ENCODE measurements at places on chromosomes 7 and 10.

- H3K27ac ChIP-seq: no peak overlapping the region
- no peak for DNase-seq
- H3K4me3 ChIP-seq: no peak overlapping the region
- no peaks in the 10 kb centered on the region for H3K4me1 ChIP-seq
These were observed 57.4 kb upstream of the NEBL start for GRCh38 chr10:20954519-20954918.

DNA sequence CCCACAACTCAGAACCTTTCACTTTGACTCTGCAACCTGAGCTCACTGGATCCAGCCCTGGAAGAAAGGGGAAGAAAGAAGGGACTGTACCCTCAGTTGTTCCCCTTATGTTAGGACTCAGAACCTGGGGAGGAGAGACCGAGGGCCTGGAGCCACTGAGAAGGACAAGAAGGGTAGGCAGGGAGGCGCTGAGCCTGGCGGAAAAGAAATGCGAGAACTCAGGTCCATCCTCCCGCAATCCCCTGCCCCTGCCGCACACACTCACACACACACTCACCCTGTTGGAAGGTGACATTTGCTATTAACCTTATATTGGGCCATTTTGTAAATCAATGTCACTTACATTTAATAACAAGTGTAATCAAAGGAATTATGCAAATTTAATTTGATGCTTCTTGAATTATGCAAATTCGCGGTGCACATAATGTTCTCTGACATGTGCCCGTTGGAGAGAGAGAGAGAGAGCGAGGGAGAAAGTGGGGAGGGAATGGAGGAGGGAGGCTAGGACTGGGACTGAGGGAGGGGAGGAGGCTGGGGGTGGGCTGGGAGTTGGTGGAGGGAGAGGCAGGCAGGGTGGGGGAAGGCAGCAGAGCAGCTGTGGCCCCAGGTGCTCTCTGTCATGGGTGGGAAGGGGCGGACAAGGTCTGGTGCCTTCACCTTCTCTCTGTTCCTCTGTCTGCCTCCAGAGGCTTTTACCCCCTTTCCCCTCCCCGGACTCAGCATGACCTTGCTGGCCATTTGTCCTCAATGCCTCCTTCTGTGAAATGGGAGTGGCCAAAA is 99.6 kb upstream of the PAX2 start:
- H3K36me3 ChIP-seq: no peaks in the 10 kb centered on the region
- H3K4me1 ChIP-seq: no peaks in the 10 kb centered on the region
- no peak overlapping the region for H3K4me3 ChIP-seq
- no peak for DNase-seq
- H3K27ac ChIP-seq: no peak overlapping the region
- peaks cover 58% of the 10 kb centered on the region for H3K27me3 ChIP-seq

DNA sequence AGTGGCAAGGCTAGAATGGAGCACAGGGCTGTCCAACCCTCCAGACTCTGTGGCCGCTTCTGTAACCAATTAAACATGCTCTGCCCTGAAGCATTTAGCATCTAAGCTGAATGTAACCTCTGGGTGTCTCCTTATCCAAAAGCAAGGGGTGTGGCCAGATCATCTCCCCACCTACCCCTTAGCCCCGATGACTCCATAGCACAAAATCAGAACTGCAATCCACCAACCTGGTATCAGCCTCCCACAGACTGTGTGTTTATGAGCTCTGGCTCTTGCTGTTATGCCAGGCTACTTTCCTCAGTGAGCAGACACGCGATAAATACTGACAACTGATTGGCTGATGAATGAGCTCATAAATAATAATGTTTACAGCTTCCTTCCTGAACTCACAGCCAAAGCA is 3.2 kb downstream of the FRMD4A start:
- no peaks in the 10 kb centered on the region for H3K27me3 ChIP-seq
- no peak overlapping the region for H3K4me3 ChIP-seq
- H3K27ac ChIP-seq: no peak overlapping the region
- H3K36me3 ChIP-seq: no peaks in the 10 kb centered on the region
- DNase-seq: no peak

DNA sequence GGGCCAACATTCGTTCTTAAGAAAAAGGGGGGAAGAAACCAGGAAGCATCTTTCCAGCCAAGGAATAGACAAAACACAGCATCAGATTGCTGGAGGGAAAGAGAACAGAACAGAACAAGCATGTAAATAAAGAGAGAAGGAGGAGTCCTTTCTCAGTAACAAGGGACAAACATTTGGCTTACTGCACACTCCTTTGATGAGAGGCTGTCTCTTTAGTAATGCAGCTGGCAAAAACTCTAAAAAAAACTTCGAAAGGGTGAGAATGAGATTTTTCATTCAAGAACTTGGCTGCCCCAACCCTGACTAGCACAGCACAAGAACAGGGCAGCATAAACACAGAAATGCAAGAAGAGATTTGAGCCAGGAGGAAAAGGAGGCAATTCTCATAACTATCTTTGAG is 38.9 kb upstream of the IL6 start:
- no peak for DNase-seq
- H3K27me3 ChIP-seq: no peaks in the 10 kb centered on the region
- H3K4me3 ChIP-seq: no peak overlapping the region
- no peaks in the 10 kb centered on the region for H3K36me3 ChIP-seq
- no peaks in the 10 kb centered on the region for H3K4me1 ChIP-seq

GRCh38 chr10:93269281-93269680 is 195.6 kb downstream of the CYP26A1 start:
- H3K36me3 ChIP-seq: no peaks in the 10 kb centered on the region
- H3K27me3 ChIP-seq: no peaks in the 10 kb centered on the region
- DNase-seq: no peak
- peaks cover 22% of the 10 kb centered on the region for H3K4me1 ChIP-seq
- no peak overlapping the region for H3K27ac ChIP-seq

GRCh38 chr10:92965314-92965713 is 95.3 kb upstream of the CYP26C1 start:
- no peak overlapping the region for H3K4me3 ChIP-seq
- H3K27ac ChIP-seq: no peak overlapping the region
- no peaks in the 10 kb centered on the region for H3K36me3 ChIP-seq
- H3K27me3 ChIP-seq: no peaks in the 10 kb centered on the region
- no peaks in the 10 kb centered on the region for H3K4me1 ChIP-seq
- peak; percentile 66 for DNase-seq

DNA sequence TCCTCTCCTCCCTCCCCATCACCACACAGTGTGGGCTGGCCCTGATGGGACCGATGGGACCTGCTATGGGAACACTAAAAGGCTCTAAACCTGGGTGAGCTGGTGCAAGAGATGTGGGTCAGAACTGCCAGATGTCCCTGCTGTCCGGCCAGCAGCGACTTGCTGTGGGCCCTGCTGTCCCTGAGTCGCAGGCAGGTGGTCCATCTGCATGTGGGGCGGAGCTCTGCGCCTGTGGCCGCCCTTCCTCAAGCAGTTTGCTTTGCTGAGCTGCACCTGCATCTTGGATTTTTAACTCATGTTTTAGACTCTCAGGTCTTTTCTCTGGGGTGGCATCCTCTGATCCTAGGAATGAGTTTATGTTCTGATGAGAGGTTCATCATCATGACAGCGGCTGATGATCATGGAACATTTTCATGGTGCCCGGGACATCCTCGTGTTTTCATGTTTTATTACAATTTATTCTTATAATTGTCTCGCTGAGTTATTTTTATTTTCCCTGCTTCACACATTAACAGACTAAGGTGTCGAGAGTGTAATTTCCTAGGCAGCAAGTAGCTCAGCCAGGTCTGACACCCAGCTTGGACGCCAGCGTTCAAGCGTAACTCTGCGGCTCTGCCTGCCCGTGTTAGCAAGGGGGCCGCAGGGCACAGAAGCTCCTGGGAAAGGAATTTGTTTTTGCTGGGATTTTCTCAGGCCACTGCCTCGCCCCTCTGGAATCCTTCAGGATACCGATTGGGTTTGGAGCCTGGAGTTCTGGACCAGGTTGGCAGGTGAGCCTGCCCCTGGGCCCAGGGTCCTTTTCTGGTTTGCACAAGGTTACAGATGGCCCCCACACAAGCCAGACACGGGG is 615.2 kb upstream of the FOXK1 start:
- DNase-seq: no peak
- no peak overlapping the region for H3K27ac ChIP-seq
- H3K4me3 ChIP-seq: no peak overlapping the region
- no peaks in the 10 kb centered on the region for H3K4me1 ChIP-seq
- H3K36me3 ChIP-seq: no peaks in the 10 kb centered on the region

DNA sequence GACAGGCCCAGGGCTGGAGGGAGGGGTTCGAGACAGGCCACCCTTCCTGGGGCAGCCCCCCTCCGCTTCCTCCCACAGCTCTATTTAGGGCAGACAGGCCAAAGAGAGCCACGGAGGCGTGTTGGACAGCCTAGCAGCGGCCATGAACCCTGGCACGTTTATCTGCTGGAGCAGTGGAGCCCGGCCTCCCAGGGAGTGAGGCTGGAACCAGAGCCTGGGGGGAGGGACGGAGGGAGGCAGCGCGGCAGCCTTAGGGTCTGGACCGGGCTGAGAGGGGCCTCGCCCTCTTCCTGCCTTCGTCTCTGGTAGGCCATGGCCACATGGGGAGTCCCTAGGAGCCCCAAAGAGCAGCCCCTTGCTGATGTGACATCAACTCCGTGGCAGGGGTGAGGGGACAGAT is 17.1 kb downstream of the UNCX start:
- no peaks in the 10 kb centered on the region for H3K4me1 ChIP-seq
- H3K4me3 ChIP-seq: no peak overlapping the region
- no peak for DNase-seq
- no peak overlapping the region for H3K27ac ChIP-seq
- H3K36me3 ChIP-seq: no peaks in the 10 kb centered on the region

DNA sequence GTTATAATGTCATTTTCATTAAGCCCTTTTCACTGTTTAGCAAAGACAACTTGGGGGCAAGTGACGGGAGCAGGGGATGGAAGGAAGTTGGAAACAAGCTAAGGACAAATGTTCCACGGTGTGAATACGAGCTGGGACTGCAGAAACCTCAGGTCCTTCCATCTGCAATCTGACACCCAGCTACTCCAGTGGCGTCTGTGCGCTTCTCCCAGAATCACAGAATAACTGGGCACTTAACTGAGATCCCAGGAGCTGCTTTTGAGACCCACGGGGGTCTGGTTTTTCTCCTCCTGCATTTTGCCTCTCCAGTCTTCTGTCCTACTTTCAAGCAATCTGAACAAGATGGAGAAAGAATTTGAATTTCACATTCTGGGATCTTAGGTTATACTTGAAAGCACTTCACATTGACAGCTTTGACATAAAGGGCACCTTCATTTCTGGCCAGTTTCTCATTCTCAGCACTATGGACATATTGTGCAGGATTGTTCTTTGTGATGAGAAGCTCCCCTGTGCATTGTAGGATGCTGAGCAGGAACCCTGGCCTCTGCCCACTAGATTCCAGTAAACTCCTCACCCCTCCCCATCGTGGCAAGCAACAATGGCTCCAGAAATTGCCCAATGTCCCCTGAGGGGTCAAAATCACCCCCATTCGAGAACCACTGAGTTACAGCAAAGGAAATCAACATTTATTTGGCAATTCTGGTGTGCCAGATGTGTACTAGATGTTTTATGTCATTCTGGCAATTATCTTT is 194.1 kb downstream of the CACNB2 start:
- no peaks in the 10 kb centered on the region for H3K27me3 ChIP-seq
- no peaks in the 10 kb centered on the region for H3K4me1 ChIP-seq
- H3K36me3 ChIP-seq: no peaks in the 10 kb centered on the region
- H3K4me3 ChIP-seq: no peak overlapping the region

- no peak overlapping the region for H3K27ac ChIP-seq
- no peak for DNase-seq
- no peaks in the 10 kb centered on the region for H3K4me1 ChIP-seq
- no peaks in the 10 kb centered on the region for H3K36me3 ChIP-seq
These were observed 26.4 kb upstream of the YAE1 start for GRCh38 chr7:39539816-39540215.

GRCh38 chr7:17502213-17503060 is 204.0 kb downstream of the AHR start:
- DNase-seq: no peak
- H3K4me1 ChIP-seq: no peaks in the 10 kb centered on the region
- H3K27me3 ChIP-seq: no peaks in the 10 kb centered on the region

DNA sequence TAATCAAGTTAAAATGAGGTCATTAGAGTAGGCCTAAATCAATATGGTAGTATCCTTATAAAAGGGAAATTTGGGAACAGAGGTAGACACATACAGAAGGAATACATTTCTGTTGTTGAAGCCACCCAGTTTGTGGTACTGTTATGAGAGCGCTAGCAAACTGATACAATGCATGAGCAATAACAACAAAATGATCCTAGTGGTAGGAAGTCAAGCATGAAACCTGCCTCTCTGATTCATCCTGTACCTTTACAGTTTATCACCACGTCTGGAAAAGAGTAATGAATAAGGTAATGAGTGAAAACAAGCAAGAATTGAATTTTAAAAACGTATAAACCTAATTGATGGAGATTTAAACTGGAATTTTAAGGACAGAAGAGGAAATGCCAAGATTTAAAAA is 217.2 kb downstream of the PCLO start:
- no peaks in the 10 kb centered on the region for H3K36me3 ChIP-seq
- DNase-seq: no peak
- H3K27me3 ChIP-seq: no peaks in the 10 kb centered on the region
- no peaks in the 10 kb centered on the region for H3K4me1 ChIP-seq
- no peak overlapping the region for H3K4me3 ChIP-seq

DNA sequence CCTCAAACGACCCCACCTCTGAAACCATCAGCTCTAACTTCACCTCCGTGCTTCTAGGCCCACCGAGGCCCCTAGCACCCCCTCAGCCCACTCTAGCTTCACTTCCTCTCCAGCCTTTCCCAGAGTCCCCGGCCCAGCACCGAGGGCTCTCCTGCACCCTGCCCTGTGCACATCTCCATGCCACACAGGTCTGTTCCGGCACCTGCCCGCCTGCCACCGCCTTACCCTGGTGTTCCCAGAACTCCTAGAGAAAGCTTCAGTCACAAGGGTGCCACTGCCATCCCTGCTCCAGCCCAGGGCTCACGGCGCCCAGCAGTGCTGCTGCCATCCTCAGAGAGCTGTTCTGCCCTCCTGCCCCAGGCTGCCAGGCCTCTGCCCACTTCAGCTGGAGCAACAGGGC is 61.3 kb upstream of the INSIG1 start:
- H3K4me1 ChIP-seq: no peaks in the 10 kb centered on the region
- no peak overlapping the region for H3K27ac ChIP-seq
- DNase-seq: no peak
- H3K36me3 ChIP-seq: no peaks in the 10 kb centered on the region
- H3K27me3 ChIP-seq: peaks cover 71% of the 10 kb centered on the region
- H3K4me3 ChIP-seq: no peak overlapping the region

DNA sequence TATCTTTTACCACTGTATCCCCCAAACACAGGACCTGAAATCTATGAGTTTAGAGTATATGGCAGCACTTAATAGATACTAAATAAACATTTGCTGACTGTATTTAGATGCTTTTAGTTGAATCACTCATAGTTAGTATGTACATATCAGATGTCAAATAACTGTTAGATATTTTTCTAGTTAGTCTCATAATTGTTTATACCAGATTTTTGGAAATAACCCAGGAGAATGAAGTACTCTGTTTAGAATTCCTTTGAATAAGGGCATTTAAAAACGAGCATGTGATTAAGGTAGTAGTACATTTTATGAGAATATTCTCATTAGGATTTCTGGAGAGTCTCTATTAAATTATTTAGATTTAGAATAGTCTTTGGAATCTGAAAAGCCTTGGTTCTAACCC is 22.3 kb upstream of the ZEB1 start:
- H3K4me3 ChIP-seq: no peak overlapping the region
- H3K36me3 ChIP-seq: no peaks in the 10 kb centered on the region
- no peak for DNase-seq
- H3K27ac ChIP-seq: no peak overlapping the region
- H3K4me1 ChIP-seq: peaks cover 9% of the 10 kb centered on the region
- no peaks in the 10 kb centered on the region for H3K27me3 ChIP-seq

Data from MM.1S (cell line).